ENCODE measurements at places on chromosomes 2 and 18.

GRCh38 chr18:356778-357177 lies 88.9 kb upstream of the THOC1 start:
- no peaks in the 10 kb centered on the region for H3K36me3 ChIP-seq
- H3K27me3 ChIP-seq = peaks cover 5% of the 10 kb centered on the region
- no peak overlapping the region for H3K27ac ChIP-seq
- no peak overlapping the region for H3K4me3 ChIP-seq

DNA sequence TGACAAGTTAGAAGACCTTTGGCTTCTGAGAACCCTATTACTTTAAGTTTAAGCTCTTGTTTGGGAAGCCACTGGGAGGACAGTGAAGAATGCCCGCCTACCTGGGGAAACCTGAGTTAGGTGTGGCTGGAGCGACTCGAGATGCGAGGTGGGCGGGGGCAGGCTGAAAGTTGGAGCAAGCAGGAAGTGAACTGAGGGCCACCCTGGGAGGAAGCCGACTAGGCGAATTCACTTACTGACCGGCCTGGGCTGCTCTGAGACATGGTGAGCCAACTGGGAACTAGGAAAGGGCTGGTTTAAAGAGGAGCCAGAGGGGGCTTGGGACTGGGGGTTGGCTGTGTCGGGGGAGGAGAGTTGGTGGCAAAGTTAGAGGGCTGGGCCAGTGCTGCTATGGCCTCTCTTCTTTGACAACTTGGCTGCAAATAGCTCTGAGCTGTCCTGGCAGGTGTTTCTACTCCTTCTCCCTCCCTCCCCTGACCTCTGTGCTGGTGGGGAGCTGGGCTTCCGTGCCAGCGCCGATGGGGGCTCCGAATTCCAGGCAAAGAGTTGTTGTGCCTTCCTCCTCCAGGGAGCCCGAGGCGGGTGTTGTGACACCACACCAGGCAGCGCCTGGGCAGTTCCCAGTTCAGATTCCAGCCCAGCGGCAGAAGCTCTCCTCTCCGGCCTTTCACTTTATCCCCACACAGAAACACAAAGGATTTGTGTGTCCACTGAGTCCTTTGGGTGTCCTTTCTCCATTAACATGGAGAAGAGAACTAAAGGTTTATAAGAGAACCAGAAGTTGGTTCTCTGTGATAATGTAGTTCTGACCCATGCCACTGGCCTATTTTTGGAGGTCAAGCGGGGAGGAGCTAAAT lies at the start of gene VAMP8:
VAMP8 (plus strand) TSS at position 201 of the 857 bp plus-strand sequence; CDS start at position 262, 61 bp downstream.
- peak within 1 kb of the TSS; percentile 98 for H3K4me3 ChIP-seq
- H3K36me3 ChIP-seq = peaks cover 18% of the 10 kb centered on the region
- DNase-seq = peak; percentile 81
- H3K27me3 ChIP-seq = no peaks in the 10 kb centered on the region

GRCh38 chr2:203551778-203552177 lies 16.7 kb upstream of the RAPH1 start:
- no peak for DNase-seq
- no peak overlapping the region for H3K4me3 ChIP-seq
- H3K4me1 ChIP-seq = peaks cover 4% of the 10 kb centered on the region
- H3K27me3 ChIP-seq = peaks cover 2% of the 10 kb centered on the region
- no peaks in the 10 kb centered on the region for H3K36me3 ChIP-seq
- H3K27ac ChIP-seq = no peak overlapping the region

GRCh38 chr2:174025271-174026121 lies 60.3 kb upstream of the SP3 start:
- no peak overlapping the region for H3K27ac ChIP-seq
- no peak overlapping the region for H3K4me3 ChIP-seq
- no peaks in the 10 kb centered on the region for H3K27me3 ChIP-seq
- H3K36me3 ChIP-seq = no peaks in the 10 kb centered on the region

DNA sequence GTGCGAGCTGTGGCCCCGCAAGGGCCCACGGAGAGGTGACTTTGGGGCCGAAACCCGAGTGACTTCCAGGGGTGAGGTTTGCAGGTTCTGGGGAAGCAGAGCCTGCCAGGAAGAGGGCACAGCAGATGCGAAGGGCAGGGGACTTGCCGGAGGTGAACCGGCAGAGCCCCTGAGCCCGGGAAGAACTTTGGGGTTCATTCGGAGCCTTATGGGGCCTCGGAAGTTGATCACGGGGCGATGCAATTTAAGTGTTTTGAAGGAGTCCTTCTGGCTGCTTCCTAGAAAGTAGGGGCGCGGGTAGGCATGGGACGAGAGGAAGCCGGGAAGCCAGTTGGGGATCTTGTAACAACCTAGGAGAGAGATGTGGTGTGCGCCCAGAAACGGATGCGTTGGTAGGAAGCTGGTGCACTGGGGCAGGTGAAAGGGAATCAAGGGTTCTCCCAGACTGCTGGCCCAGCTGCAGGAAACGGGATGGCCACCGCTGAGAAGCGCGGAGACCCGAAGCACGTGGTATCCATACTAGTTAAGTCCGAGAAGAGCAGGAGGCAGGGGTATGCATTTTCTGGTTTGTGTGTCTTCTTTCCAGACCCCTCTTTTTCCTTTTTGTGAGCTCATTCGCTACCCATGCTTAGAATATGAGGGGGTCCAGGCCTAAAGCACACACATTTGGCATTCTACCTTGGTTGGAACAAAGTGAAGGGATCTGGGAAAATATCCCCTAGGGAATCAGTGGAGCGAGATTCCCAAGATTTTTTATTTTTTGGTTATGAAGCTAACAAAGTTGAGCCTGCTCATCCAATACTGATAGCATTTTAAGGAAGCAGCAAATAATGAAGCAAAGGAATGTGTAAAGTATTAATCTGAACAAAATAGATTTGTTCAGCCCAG lies 758 bp downstream of the SCLY start:
- H3K4me1 ChIP-seq = peaks cover 56% of the 10 kb centered on the region
- peak overlapping the region; percentile 80 for H3K4me3 ChIP-seq
- peak; percentile 58 for DNase-seq
- peaks cover 8% of the 10 kb centered on the region for H3K27me3 ChIP-seq
- peak overlapping the region; percentile 96 for H3K27ac ChIP-seq
- peaks cover 49% of the 10 kb centered on the region for H3K36me3 ChIP-seq

DNA sequence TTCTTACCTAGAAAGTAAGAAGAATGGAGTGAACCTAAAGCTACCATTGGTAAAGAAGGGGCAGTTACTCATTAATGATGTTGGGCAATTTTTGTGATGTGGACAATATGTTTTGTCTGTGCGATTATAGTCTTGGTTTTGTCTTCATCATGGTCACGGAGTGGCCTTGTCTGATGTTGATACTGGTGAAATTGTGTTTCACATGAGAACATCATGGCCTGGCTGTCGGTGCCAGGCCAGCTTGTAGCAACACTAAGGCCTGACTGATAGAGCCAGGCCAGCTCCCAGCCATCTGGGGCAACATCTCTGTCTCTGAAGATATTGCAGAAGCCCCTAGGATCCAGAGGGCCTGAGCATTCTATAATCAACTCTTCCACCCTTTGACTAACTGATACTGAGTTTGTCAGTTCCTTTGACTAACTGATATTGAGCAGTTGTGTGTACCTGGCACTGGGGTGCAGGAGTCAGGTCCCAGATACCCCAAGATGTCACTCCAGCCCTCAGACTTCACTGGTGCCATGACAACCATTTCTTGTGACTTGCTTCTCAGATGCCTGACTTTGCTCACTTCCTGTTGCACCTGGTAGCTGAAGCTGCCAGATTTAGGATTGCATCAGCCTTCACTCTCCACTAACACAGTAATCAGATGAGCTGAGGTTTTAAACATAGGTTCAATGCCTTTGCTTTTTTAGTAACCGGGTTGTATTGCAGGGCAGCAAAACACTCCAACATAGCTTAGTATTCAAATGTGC lies 62.5 kb downstream of the RPIA start:
- peaks cover 74% of the 10 kb centered on the region for H3K36me3 ChIP-seq
- H3K4me3 ChIP-seq = no peak overlapping the region
- H3K27ac ChIP-seq = peak overlapping the region; percentile 99
- H3K4me1 ChIP-seq = peaks cover 54% of the 10 kb centered on the region
- DNase-seq = peak; percentile 64

GRCh38 chr18:5787936-5788335 lies 107.4 kb downstream of the TMEM200C start:
- DNase-seq = no peak
- H3K36me3 ChIP-seq = no peaks in the 10 kb centered on the region
- peaks cover 6% of the 10 kb centered on the region for H3K27me3 ChIP-seq
- H3K4me3 ChIP-seq = no peak overlapping the region
- no peaks in the 10 kb centered on the region for H3K4me1 ChIP-seq

DNA sequence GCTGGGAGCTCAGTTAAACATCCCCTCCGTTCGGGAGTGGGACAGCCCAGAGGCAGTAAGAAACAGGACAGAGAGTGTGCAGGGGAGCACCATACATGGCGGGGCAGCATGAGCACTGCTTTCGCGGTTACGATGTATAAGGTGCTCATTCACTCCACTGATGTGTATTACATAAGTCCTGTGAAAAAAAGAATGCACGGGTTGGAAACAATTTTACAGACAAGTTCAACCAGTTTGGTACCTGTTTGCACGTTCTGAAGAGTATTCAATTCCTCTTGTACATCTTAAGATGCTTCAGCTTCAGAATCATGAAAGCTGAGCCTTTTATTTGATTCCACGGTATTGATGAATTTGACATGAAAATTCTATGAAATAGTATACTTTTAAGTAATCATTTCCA lies 97.8 kb upstream of the NETO1 start:
- no peaks in the 10 kb centered on the region for H3K4me1 ChIP-seq
- no peaks in the 10 kb centered on the region for H3K36me3 ChIP-seq
- H3K27me3 ChIP-seq = no peaks in the 10 kb centered on the region

All from activated CD4-positive, alpha-beta T cell treated with anti-CD3 and anti-CD28 coated beads for 36 hours (primary cell).